ENCODE measurements at places on chromosomes 12 and 14.

- no peak for DNase-seq
Measured at GRCh38 chr12:109125791-109126190, 9.4 kb downstream of the ACACB start.

DNA sequence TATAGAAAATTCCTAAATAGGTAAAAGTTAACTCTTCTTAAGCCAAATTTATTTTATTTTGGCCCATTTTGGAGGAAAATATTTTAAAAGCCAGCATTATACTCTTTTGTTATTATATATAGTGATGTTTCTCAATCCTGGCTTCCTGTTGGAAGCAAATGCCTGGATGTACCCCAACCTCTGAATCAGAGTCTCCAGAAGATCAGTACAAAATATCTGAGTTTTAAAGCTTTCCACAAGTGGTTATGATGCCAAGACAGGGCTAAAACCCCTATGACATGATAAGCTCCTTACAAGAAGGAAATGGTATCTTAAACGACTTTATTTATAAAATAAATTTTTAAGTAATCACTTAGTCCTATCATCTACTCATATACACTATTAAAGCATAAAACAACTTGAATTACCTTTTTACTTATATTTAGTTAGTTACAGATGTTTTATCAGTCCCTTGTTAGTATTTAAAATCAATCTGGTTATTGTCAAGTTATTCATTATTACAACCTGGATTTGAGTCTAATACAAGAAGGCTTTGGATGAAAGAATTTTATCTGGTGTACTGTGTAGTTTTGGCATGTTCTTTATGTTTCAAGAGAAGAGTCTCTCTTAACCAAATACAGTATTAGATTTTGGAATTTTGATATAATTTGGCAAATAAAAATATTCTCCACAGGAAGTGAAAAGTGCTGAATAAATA is 238.1 kb downstream of the SLC2A13 start:
- no peak for DNase-seq

DNA sequence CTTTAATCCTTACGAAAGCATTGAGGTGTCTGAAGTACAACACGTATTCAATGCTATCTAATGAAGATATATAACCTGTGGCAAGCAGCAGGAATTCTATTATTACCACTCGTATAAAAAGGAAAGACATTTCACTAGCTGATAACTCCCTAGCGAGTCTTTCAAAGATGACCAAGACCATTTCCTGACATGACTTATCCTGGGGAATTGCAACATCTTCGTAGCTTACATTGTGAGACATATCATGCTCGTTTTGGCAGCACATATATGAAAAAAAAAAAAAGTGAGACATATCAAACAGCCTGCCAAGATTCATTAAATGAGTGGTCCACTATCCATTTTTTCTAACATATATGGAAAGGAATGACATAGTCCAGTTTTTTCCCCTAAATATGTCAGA is 337.0 kb downstream of the FSCB start:
- no peak for DNase-seq

DNA sequence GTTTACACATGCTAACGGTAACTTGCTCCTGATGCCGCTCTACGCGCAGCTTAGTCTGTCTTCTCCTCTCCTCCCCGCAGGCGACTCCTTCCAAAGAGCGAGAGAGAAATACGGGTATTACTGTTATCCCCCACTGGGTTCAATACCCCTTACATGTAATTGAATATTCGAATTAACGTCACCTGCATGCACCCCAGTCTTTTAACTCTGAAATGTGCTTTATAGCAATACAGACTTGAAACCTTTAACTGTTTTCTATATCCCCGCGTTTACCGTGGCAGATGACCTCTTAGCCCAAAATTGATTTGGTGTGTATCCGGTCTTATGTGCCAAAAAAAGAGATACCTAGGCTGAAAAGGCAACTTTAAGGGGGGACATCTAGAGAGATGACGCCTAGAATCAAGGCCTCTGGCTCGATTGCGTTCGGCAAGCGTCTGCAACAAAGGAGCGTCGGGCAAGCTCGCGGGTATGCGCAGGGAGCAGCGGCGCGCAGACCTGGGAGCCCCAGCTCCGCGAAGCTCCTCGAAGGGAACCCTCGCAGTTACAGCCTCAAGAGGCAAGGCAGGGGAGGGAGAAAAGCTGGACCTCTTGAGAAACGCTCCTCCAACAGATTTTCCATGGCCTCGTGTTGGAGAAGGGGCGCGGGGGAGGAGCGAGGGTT is 6.8 kb upstream of the FOXG1 start:
- DNase-seq: no peak

GRCh38 chr12:68048648-68049297 is 59.5 kb downstream of the IFNG-AS1 start:
- no peak for DNase-seq

DNA sequence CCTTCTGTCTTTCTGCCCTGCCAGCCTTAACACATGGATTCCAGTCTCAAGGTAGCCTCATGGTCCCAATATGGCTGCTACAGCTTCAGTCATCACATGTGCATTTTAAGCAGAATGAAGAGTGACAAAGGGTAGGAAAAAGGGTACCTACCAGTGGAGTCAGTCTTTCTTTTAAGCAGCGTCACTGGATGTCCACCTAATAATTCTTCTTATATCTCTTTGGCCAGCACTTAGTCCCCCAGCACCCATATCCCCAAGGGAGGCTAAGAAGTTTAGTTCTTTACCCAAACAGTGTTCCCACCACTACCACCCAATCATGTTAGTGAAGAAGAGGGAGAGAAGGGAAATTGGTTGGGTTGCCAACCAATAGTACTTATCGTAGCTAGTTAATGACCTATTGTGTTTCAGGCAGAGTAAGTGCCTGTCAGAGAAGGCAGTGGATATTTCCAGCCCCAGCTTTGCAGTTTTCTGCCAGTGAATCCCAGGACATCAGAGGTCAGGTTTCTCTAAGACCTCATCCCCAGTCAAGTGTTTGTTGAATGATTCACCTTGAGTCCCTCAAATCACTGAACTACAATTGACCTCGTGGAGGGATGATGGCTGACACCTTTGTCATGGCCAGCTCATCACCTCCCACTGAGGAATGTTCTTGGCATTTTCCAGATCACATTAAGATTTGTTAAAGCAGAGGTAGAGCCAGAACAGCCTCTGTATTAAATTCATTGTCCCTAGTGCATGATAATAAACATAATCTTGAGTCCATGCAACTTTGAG is 250.9 kb upstream of the CRY1 start:
- no peak for DNase-seq

DNA sequence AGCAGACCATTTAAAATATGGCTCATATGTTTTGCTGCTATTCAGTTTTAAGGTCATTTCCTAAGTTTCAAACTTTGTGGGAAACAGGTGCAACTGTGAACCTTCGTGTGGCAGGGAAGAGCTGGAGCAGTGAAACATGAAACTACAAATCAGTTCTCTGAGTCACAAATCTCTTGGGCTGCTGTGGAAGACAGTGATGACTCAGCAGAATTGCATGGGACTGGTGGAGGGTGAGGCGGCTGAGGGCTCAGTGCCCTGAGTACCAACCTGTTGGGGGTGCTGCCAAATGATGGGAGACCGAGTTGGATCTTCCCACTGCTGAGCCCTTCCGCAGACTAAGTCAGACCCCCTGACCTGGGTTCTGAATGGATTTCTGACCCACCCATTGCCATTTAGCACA is 8.4 kb upstream of the CALM1 start:
- no peak for DNase-seq

GRCh38 chr14:65658202-65658601 is 245.7 kb downstream of the FUT8 start:
- DNase-seq: no peak

GRCh38 chr14:35438910-35439713 is 34.6 kb upstream of the NFKBIA start:
- no peak for DNase-seq

DNA sequence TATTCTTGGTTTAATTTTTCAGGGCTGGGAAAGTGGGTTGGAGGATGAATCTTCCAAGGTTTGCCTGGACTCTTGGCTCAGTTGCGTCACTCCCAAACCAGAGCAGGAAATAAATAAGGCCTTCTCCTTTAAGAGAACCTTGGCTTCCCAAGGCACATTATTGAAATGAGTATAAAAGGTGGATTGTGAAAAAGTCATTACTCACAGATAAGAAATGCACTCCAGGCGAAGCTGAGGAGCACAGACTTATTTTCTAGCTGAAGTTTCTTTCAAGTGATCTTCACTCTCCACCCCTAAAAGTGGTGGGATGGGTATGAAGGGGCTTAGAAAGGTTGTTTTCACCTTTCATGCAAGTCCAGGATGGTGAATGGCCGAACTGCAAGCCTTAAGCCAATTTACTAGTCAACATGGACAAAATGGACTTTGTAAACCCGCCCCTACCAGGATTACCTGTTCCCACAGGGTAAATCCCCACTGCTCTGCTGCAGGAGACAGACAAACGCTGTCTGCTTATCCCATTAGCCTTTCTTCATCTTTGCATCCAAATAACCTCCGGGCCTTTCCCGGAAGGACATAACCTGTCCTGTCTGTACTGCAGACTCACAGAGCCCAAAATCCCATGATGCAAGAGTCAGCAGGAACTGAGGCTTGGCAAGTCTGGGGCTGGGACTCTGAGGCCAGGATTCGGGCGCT is 207.6 kb downstream of the BCL11B start:
- DNase-seq: no peak

GRCh38 chr14:102532204-102532658 is 22.7 kb upstream of the ANKRD9 start:
- DNase-seq: no peak

DNA sequence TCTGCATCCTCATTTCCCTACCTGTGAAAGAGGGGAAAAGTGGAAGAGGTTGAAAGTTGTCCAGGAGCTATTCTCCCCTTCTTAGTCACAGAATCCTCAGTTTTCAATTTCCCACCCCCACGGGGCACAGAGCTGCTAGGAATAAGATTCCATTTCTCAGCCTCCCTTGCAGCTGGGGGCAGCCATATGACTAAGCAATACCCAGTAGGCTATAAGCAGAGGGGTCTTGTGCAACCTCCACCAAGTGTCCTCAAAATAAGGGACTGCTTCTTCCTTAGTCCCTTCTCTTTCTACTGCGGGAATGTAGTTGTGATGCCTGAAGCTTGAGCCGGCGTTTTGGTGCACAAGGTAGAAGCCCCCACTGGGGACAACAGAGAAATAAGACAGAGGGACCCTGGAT is 40.9 kb downstream of the VWF start:
- no peak for DNase-seq

GRCh38 chr14:70442750-70443149 is 9.2 kb upstream of the ADAM21 start:
- DNase-seq: no peak

- no peak for DNase-seq
Measured at GRCh38 chr12:29224572-29224971, 75.5 kb downstream of the FAR2 start.

GRCh38 chr14:61997161-61997560 is 234.9 kb downstream of the SNAPC1 start:
- no peak for DNase-seq

GRCh38 chr12:80230068-80230467 is 130.7 kb downstream of the OTOGL start:
- no peak for DNase-seq

DNA sequence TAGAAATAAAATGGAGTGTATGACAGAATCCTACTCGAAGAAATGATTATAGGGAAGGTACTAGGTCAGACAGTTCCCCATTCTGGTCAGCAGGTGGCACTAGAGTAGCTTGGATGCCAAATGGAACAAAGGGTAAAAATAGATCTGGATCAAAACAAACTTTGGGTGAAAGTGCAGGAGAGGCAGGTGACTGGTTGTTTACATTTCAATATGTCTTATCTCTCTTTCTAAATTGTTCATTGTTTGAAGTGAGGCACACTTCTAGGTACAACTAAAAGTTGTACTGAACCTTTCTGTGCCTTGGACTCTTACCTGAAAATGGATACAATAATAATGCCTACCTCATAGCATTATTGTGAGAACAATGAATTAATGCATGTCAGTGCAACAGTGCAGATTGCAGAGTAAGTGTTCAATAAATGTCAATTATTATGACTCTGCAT is 62.0 kb upstream of the OSBPL8 start:
- peak; percentile 76 for DNase-seq

GRCh38 chr12:52119398-52120254 is 40.1 kb downstream of the SMIM41 start:
- DNase-seq: peak; percentile 51

DNA sequence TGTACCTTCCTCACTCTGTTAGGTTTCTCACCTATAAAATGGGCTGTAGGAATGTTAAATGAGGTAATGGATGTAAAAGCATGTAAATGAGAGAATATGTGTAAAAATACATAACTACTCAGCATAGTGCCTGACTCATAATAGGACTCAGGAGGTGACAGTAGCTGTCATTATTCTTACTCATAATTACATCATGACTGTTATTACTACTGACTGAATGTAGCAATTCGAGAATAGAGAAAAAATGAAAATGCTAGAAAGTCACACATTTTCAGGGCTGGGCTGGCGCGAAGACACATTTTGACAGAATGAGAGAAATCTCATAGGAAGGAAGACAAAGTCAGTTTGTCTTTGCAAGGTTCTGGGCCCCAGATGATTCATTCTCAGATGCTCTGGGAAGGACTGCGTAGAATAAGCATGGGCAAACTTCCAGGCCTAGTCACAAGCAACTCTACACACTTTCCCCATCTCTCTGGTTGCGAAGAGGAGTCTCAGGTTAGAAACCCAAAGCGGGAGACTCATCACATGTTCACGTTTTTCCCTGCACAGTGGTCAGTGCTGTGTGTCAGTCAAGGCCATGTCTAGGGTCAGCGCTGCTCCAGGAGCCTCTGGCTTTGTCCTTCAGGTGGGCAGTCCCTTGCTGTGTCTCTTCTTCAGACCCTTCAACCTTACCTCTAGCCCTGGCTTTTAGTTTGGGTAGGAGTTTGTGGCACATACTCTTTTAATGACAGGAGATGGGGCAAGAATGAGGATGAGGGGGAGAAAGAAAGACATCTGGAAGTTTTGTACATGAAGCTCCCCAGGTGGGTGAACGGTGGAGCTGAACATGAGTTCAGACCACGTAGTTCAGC is 8.4 kb downstream of the GPRC5A start:
- DNase-seq: no peak

DNA sequence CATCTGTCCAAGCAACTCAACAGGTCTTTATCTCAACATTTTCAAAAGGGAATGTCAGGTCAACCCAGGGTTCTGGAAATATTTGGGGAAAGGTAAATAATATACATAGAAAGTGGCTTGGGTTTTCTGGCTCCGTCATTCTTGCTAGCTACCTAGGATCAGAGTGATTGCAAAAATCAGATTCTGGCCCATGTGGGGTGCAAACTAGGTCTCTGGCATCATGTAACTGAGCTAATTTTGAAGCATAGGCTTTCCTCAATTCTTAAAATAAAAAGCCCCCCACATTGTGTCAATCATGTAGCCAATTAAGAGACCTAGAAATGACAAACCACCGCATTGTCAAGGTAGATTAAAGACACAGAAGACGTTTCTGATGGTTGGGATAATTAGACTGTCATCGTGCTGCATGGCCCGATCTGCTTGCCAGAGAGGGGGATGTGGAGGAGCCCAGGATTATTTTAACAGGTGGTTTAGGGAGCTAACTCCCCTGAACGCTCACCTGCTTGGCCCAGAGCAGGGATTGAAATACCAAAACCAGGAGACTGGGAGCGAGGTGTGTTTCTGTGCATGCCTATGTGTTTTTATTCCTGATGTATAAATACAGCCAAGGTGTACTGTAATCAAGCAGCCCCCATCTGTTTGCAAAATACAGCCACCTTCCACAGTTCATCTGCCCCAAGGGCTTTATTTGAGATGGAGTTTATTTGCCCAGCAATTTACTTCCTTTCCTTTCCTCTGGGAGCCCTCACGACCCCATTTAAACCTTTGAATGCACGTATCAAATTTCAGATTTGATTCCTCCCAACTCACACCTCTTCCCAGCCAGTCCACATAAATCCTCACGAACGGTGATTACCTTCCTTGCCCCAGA is 189.5 kb downstream of the TTC8 start:
- peak; percentile 95 for DNase-seq
